ENCODE measurements at places on chromosomes 12 and 14. TPM values are rescaled to one million over a fixed set of nuclear protein-coding genes. Genes with fewer than 3 reads are reported as not detected.
A peak's percentile ranks its signal among the peaks of the same experiment; 100 is the strongest.

DIO3 gene
- total RNA-seq: 0.79 TPM

DNA sequence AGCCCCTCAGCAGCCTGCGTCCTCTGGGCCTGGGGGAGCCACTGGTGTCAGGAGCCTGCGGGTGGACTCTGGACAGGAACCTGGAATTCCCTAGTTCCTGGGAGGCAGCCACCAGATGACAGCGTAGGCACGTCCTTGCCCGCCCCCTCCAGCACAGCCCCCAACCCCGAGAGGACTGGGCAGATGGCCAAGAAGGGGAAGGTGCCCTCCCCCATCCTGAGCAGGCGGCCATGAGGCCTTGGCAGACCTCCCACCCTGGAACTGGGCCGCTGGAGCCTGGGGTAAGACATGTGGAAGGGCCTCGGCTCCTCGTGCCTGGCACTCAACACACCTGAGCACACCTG is 60.4 kb upstream of the FBRSL1 start:
- no peaks in the 10 kb centered on the region for H3K36me3 ChIP-seq
- H3K4me3 ChIP-seq: no peak overlapping the region
- H3K27ac ChIP-seq: no peak overlapping the region
- no peak for DNase-seq
- H3K27me3 ChIP-seq: peaks cover 31% of the 10 kb centered on the region

GRCh38 chr14:101950516-101951215 is 13.7 kb upstream of the DYNC1H1 start:
- H3K27me3 ChIP-seq: no peaks in the 10 kb centered on the region
- DNase-seq: no peak
- H3K36me3 ChIP-seq: no peaks in the 10 kb centered on the region
- H3K4me1 ChIP-seq: peaks cover 12% of the 10 kb centered on the region
- H3K4me3 ChIP-seq: no peak overlapping the region

DNA sequence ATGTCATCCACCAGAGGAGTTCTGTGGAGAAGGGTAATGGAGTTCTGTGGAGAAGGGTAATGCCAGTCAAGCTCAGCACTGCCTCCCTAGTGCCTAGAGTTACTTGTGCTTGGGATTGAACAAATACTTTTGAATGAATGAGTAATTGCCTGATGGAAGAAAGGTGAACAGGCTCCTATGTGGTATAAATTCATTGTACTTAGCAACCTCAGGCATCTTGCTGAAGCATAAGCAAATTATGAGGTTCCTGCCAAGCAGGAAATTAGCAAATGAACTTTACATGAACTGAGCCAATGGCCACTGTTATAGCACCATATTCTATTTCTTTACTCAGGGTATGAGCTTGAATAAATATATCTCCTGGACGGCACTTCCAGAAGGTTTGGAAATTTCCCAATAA is 1047.2 kb downstream of the SLC6A15 start:
- peak; percentile 49 for DNase-seq
- H3K27ac ChIP-seq: no peak overlapping the region
- no peaks in the 10 kb centered on the region for H3K4me1 ChIP-seq
- H3K36me3 ChIP-seq: no peaks in the 10 kb centered on the region
- no peak overlapping the region for H3K4me3 ChIP-seq

KLHDC1 gene
- 0.94 TPM for total RNA-seq

AREL1 gene
- total RNA-seq: 54.6 TPM

GLIPR1L2 gene
- 0.25 TPM for total RNA-seq

TMTC1 gene
- 5.0 TPM for total RNA-seq

DNA sequence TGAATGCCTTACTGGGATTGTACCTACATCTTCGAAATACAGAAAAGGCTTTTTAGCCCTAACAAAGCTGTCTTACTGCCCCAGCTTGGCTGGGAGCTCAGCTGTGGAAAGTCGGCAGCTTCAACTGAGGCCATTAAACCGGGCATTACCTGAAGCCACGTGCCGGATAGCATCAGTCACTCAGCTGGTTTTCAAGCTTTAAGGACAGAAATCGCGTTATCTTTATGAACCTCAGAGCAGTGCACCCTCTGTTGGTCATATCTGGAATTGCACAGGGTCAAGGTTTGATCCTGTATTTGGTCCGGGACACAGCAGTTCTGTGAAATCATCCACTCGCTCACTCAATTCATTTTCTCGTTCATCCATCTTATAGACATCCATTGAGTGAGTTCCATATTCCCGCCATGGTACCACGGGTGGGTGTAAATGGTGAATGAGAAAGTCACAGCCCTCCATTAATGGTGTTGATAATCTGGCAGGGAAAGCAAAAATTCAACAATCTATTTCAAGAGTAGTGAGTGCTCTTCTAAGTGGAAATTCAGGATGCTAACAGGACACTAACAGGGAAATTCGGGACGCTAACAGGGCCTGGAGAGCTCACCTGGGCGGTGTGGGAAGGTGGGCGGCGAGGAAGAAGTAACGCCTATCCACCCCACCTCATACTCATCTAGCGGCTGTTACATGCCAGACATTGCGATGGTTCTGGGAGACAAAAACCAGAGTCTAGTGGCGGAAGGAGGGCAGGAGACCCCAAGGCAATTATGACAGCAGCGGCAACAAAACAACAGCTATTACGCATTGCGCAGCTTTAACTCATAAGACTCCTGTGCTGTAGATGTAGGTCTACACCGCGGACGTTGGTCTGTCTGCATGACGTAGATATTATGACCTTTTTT is 60.6 kb upstream of the TCL1A start:
- H3K27ac ChIP-seq: no peak overlapping the region
- H3K36me3 ChIP-seq: no peaks in the 10 kb centered on the region
- no peak for DNase-seq
- no peaks in the 10 kb centered on the region for H3K27me3 ChIP-seq
- H3K4me3 ChIP-seq: no peak overlapping the region
- H3K4me1 ChIP-seq: no peaks in the 10 kb centered on the region

SLC7A8 gene
- 4.0 TPM for total RNA-seq

DNA sequence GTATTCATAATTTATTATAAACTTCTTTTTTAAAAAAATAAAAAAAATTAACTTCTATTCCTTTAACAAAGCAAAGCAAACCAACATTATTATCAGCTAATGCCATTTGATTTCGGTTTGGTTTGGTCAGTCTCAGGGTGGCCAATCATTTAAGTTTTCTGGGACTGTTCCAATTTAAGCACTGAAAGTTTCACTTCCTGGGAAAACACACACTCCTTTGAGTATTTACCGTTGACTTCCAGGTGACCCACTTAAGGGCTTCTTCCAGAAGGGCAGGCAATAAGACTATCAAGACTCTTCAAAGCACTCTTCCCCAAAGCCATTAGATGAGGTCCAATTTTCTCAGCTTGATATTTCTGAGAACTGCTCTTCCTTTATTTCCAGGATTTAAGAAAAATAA is 854.0 kb downstream of the DIO2 start:
- no peaks in the 10 kb centered on the region for H3K27me3 ChIP-seq
- H3K36me3 ChIP-seq: no peaks in the 10 kb centered on the region
- no peaks in the 10 kb centered on the region for H3K4me1 ChIP-seq

GRCh38 chr12:47422611-47423010 is 283.2 kb downstream of the RPAP3 start:
- no peaks in the 10 kb centered on the region for H3K4me1 ChIP-seq
- no peaks in the 10 kb centered on the region for H3K36me3 ChIP-seq
- DNase-seq: peak; percentile 44
- H3K4me3 ChIP-seq: no peak overlapping the region
- H3K27ac ChIP-seq: no peak overlapping the region

DNA sequence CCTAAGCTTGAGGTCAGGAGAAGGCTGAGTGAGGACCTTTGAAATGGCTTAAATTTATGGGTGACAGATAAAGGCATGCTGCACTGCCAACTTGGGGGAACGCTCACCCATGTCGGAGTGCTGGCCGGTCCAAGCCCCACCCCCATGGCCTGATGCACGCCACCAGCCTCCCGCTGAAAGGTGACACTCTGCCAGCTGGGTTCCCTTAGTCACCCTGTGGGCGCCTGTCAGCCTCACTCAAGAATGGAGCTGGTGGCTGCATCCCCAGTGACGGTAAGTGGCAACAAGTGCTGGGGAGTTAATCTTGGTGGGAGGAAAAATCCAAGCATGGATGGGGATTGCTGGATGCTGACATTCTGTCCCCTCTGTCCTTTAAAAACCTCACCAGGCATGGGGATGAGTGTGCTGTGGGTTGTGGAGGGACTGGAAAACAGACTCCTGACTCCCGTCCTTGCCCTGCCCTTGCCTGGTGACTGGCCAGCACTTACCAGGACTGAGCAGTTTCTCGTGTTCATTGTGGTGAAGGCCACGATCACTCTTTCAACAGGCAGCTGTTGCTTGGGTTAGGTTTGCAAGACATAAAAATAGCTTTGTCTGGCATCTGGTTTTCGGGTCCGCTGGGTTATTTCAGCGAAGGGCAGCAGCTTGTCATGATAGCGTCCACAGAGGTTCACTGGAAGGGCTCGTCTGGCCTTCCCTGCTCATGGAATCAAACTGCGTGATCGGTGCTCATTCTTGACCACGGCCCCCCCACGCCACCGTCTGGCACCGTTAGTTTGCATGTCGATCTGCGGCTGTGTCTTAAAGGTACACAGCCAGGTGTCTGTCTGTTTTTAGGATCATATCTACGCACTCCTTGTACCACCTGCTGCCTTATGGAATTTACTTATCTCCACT is 15.0 kb downstream of the ACACB start:
- no peak overlapping the region for H3K4me3 ChIP-seq
- H3K27ac ChIP-seq: no peak overlapping the region
- H3K4me1 ChIP-seq: no peaks in the 10 kb centered on the region
- no peaks in the 10 kb centered on the region for H3K36me3 ChIP-seq
- DNase-seq: no peak
- H3K27me3 ChIP-seq: no peaks in the 10 kb centered on the region
